ENCODE measurements at places on chromosomes 5 and 9.

DNA sequence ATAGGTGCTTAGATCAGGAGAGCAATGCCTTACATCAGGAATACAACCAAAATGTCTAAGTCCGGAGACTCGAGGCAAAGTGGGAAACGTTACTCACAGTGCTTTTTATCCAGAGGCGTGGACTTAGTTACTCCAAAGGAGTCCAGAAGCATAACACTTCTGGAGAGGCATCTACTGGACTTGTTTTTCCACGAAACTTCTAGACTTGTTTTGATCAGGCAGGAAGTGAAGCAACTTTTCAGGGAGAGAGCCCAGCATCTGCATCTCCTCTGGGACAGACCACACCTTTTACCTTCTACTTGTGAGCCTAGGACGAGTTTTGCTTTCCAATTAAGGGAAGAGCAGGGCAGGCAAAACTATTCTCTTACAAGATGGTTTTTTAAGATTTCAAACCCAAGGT is 1.2 kb upstream of the TJP2 start:
- DNase-seq = no peak

DNA sequence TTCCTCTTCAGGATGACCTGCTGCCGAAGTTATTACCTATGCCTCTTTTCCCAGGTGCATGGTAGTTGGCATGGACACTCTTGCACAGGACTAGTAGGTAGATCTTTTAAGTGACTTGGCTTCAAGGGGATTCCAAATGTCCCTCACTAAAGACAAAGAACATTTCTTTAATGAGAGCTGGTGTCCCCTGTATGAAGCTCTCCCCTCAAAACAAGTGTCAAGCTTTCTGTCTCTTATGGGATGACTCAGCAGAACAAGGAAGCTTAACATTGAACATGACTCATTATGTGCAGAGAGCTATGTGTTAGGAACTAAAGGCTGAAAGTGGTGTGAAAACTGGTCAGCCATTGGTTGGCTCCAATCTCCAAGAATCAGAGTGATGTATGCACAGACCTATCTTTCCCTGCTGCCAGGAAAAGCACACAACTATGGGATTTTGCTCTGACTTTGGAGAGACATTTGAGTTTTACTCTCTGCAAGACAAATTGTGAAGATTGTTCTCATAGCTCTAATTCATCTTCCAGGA is 120.5 kb downstream of the PRDM6 start:
- DNase-seq = no peak

DNA sequence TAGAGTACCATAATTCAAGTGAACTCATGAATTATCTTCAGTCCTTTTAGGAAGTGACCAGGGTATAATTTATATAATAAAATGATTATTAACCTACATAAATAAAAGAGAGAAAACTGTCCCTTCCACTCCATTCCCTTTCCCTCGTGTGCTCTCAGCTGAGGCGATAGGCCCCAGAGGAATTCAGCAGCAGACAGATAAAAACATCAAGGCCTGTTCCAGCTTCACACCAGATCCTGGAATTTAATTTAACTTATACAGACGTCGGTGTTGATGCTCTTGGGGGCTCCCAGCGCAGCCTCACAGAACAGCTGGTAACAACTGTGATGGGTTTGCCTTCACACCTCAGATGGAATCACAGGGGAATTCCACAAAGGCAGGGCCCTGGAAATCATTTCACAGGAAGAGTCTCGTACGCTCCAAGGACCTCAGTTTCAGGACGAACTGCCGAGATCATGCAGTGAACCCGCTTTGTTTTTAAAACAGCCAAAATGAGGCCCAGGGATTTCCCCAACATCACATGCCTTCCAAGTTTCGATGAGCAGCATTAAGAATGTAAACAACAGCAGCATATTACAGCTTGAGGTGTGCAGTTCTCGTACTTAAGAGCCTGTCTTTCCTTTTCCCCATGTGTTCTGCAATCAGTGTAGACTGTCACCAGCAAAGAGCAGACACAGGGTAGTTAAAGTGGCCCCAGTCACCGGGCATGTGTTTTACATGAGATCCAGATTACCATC is 73.6 kb upstream of the ALDH1B1 start:
- DNase-seq = no peak

GRCh38 chr9:121954477-121955140 is 138.5 kb downstream of the TTLL11 start:
- no peak for DNase-seq

GRCh38 chr9:85212209-85212608 is 529.5 kb downstream of the AGTPBP1 start:
- DNase-seq = no peak

- DNase-seq = no peak
These were observed 69.4 kb downstream of the TNPO1 start for GRCh38 chr5:72885824-72886223.

- no peak for DNase-seq
These were observed 216.3 kb downstream of the ESM1 start for GRCh38 chr5:54769072-54769471.

DNA sequence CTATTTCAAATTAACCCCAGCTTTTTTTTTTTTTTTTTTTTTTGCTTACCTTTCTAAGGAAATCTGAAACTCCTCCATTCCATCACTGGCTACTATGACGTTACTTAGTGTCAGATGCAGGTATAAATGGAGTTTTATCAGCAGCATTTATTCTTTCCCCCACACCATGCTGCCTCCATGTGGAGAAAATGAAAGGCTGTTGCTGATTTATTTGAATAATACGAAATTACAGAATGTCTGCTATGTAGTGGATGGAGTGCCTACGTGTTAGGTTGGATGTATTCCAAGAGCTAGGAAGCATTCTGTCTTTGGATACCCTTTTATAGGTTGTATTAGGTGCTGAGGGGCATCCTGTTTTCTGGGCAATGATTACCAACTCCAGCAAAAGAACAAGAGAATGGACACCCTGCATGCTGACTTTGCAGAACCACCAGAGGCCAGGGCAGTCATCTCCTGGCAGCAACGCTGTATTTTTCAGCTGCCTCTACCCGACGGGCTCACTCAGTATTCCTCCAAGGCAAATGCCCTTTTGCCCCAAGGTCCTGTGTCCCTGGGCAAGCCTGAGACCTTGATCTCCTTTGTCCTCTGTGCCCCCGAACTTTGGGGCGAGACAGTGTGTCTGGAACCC is 199.5 kb downstream of the ALDH1A1 start:
- no peak for DNase-seq
